Activated naive CD4-positive, alpha-beta T cell treated with anti-CD3 and anti-CD28 coated beads, Interleukin-2, amount 50 U/mL, for 72 hours (primary cell): ENCODE measurements at places on chromosomes 16 and 17. TPM values are rescaled to one million over a fixed set of nuclear protein-coding genes. Genes with fewer than 3 reads are reported as not detected.

GRCh38 chr17:68310152-68310551 lies 18.9 kb downstream of the ARSG start:
- DNase-seq, result no peak

DNA sequence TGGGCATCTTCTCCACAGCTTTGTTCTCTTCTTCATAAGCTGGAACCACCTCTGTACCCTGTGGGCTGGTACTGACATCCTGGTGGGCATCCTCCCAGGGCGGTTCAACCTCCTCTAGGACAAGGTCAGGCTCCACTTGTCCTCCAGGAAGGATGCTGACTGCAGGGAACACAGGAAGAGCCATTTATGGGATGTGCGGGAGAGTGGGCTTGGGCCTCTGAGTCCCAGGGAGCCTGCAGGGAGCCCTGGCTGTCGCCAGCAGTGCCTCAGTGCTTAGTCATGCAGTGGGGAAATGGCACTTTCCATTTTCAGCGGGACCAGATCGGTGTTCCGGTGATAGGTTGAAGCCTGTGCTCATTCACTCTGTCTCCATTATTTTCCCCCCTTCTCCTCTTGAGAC lies 20.5 kb downstream of the CNGB1 start:
- no peak for DNase-seq

GRCh38 chr16:31083556-31083955 lies 5.2 kb downstream of the PRSS53 start:
- DNase-seq, result no peak

GRCh38 chr17:59387351-59388068 lies 56.1 kb downstream of the YPEL2 start:
- no peak for DNase-seq

The PRDM7 gene
- not detected for total RNA-seq

The NPIPA8 gene
- total RNA-seq, result 28.9 TPM

The DNAI2 gene
- 0.25 TPM for total RNA-seq
